Lung (tissue), 17 donors: ENCODE measurements at places on chromosomes 11 and 22. TPM values are rescaled to one million over a fixed set of nuclear protein-coding genes. Genes with fewer than 3 reads are reported as not detected.

Gene RAC2
- polyA plus RNA-seq, result 217 TPM

Gene GGTLC2
- 0.56 TPM for polyA plus RNA-seq

Gene ALKBH8
- polyA plus RNA-seq, result 2.5 TPM

Gene SLC22A25
- polyA plus RNA-seq, result not detected

GRCh38 chr22:37545703-37546436 lies 14.4 kb upstream of the CDC42EP1 start:
- H3K4me3 ChIP-seq, result no peak overlapping the region
- H3K36me3 ChIP-seq, result no peaks in the 10 kb centered on the region
- H3K4me1 ChIP-seq, result peaks cover 16% of the 10 kb centered on the region
- peak overlapping the region; percentile 93 for H3K27ac ChIP-seq
- peak; percentile 99 for DNase-seq

DNA sequence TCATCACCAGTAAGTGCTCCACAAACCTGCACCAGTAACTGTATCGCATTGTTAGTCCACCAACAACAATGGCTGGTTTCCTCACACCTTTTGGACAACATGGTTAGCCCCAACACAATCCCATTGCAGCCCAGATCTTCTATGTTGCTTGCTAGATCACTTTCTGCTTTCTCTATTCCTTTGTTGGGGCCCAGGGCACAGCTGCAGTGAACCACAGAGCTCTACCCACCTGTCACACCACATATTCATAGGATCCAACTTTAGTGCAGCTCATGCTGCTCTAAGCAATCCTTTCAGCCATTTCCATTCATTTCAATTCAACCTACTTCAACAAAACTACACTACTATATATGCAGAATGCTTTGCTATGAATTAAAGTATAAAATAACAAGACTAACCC lies 364.3 kb downstream of the DCDC1 start:
- H3K27ac ChIP-seq, result no peak overlapping the region
- H3K4me3 ChIP-seq, result no peak overlapping the region
- H3K36me3 ChIP-seq, result no peaks in the 10 kb centered on the region
- H3K4me1 ChIP-seq, result peaks cover 9% of the 10 kb centered on the region
- H3K27me3 ChIP-seq, result no peaks in the 10 kb centered on the region
- no peak for DNase-seq

DNA sequence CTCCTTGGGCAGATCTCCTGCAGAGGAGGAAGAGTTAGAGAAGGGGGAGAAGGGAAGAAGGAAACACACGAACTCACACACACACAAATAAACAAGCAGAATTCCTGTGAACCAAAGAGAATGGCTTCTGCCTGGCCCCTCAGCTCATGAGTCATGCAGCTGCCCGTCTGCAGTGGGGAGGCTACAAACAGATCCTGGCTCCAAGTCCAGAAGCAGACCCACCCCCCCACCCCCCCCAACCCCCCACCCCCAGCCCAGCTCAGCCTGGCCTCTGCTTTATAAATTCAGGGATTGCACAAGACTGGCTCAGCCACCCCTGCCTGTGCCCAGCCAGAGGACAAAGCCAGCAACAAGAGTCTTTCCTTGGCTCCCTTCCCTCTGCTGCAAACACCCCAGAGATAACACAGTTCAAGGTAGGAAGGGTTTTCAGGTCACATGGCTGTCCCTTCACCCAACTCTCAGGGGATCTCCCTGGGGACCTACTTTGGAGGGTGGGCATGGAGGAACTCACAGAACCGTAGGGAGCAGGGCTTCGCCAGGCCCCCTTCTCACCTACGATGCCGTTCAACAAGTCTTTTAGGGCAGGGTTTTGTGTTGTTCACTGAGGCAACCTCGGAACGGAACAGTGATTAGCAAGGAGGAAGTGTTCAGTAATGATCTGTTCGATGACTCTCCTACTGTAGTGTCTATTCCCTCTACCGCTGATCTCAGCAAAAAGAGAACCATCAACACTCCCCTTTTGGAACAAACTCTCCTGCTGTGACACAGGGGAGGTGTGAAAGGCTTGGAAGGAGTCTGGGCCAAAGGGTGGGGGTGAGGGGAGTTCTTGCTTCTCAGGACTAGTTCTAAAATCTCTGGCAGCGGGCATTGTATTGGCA lies 35.5 kb downstream of the RPL27A start:
- H3K27ac ChIP-seq, result peak overlapping the region; percentile 78
- DNase-seq, result peak; percentile 91
- H3K4me3 ChIP-seq, result no peak overlapping the region
- peaks cover 25% of the 10 kb centered on the region for H3K36me3 ChIP-seq
- peaks cover 29% of the 10 kb centered on the region for H3K4me1 ChIP-seq

DNA sequence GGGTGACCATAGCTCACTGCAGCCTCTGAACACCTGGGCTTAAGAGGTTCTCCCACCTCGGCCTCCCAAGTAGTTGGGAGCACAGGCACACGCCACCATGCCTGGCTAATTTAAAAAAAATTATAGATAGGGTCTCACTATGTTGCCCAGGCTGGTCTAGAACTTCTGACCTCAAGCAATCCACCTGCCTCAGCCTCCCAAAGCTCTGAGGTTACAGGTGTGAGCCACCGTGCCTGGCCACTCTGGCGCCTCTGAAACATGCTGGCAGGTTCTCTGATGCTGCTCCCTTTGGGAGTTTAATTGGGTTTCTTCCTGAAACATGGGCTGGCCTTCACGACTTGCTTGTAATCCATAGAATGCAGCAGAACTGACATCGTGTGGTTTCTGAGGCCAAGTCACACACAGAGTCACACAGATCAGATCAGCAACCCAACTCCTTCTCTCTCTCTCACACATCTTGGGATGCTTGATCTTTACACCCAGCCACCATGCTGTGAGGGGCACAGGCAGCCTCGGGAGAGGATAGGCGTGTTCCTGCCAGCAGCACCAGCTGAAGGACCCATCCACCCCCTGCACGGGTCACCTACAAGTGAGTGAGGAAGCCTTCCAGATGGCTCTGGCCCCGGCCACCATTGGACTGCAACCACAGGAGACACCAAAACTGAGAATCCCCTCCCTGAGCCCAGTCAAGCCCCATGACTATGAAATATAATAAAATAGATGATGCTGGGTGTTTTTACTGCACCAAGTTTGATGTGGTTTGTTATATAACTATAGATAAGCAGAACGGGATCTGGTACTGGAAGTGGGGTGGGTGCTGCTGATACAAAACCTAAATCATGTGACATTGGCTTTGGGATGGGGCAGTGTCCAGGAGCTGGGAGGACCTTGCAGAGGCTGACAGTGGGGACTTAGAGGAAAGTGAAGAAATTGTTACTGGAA lies 3.1 kb upstream of the GSC2 start:
- peak; percentile 7 for DNase-seq
- H3K27me3 ChIP-seq, result peaks cover 21% of the 10 kb centered on the region
- H3K36me3 ChIP-seq, result no peaks in the 10 kb centered on the region
- H3K4me1 ChIP-seq, result no peaks in the 10 kb centered on the region

DNA sequence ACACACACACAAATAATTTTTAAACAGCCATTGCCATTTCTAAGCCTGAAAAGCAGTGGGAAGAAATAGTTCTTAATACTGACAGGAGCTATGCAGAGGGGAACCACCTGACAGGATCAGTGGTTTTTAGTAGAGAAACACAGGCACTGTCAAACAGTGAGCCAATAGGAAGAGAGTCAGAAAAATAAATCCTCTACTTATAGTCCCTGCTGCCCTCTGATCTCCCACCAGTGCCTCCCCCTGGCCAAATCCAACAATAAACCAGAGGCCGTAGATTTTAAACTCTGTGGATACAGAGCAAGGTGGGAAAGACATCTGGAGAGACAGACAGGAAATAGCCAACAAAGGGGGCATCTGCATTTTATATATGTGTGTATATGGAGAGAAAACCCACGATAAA lies 7.9 kb upstream of the OR56B4 start:
- no peak overlapping the region for H3K27ac ChIP-seq
- H3K4me3 ChIP-seq, result no peak overlapping the region
- H3K36me3 ChIP-seq, result no peaks in the 10 kb centered on the region
- DNase-seq, result no peak
- H3K27me3 ChIP-seq, result no peaks in the 10 kb centered on the region

- no peak overlapping the region for H3K4me3 ChIP-seq
- H3K4me1 ChIP-seq, result peaks cover 6% of the 10 kb centered on the region
- peak overlapping the region; percentile 82 for H3K27ac ChIP-seq
- no peaks in the 10 kb centered on the region for H3K27me3 ChIP-seq
- no peaks in the 10 kb centered on the region for H3K36me3 ChIP-seq
Measured at GRCh38 chr11:118002541-118003423, 16.6 kb downstream of the IL10RA start.

GRCh38 chr11:127866109-127866508 lies 721.2 kb downstream of the ETS1 start:
- DNase-seq, result no peak
- no peak overlapping the region for H3K27ac ChIP-seq
- no peak overlapping the region for H3K4me3 ChIP-seq
- H3K36me3 ChIP-seq, result no peaks in the 10 kb centered on the region
- no peaks in the 10 kb centered on the region for H3K27me3 ChIP-seq

GRCh38 chr11:124902616-124903015 lies 5.0 kb upstream of the ROBO4 start:
- H3K4me1 ChIP-seq, result no peaks in the 10 kb centered on the region
- H3K27ac ChIP-seq, result no peak overlapping the region
- no peaks in the 10 kb centered on the region for H3K36me3 ChIP-seq
- no peak overlapping the region for H3K4me3 ChIP-seq
- DNase-seq, result no peak
